Hematopoietic multipotent progenitor cell treated with erythropoietin and hydrocortisone succinate and interleukin-3 and kit ligand, for 6 days (in vitro differentiated cells): ENCODE measurements at places on chromosomes 12 and 14.
A peak's percentile ranks its signal among the peaks of the same experiment; 100 is the strongest.

DNA sequence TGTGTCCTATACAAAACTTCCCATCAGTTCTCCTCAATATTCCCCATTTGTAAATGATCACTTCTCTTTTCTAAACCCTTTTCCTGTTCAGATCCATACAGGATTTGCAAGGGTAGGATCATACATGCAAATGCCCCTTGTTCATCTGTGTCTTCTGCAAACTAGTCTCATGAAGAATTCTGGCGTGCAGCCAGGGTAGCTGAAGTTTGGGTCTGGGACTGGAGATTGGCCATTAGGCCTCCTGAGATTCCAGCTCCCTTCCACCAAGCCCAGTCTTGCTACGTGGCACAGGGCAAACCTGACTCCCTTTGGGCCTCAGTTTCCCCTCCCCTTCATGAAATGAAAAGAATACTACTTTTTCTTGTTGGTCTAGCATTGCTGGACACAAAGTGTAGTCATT lies 11.3 kb downstream of the C3AR1 start:
- peak; percentile 33 for DNase-seq

DNA sequence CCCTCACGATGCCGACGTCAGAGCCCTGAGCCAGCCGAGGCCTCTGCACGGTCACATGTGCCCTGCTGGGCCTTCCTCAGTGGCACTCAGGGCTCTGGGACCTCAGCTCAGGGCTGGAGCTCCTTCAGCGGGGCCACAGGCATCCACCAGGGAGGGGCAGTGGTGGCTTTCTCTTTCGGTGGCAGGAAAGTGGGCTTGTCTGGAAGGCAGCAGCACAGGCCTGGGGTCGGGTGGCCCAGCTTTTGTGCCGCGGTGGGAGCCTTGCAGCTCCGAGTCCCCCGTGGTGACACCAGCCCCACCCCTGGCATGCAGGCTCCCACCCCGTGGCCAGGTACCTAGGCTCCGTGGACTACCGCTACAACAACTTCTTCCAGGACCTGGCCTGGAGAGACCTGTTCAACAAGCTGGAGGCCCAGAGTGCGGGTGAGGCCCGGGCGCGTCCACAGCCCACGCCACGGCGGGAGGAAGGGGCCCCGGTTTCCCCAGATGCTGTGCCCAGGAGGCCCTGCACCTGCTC lies 14.2 kb upstream of the TEX22 start:
- DNase-seq, result no peak

DNA sequence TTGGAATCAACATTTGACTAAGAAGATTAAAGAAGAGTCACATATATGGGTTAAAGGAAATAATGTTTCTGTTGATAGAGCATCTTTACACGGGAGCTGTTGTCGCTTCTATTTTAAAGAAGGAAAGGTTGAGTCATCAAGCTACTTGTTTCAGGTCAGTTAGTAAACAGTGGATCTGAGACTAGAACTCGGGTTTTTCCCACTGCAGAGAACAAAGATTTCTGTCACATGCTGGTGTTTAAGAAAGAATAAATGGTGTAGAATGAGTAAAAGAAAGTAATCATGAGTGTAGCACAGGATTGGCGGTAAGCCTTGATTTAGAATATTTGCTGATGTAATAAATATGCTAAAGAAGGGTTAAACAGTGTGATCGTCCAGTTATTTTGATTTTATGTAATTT lies 455.5 kb downstream of the AEBP2 start:
- DNase-seq, result no peak

DNA sequence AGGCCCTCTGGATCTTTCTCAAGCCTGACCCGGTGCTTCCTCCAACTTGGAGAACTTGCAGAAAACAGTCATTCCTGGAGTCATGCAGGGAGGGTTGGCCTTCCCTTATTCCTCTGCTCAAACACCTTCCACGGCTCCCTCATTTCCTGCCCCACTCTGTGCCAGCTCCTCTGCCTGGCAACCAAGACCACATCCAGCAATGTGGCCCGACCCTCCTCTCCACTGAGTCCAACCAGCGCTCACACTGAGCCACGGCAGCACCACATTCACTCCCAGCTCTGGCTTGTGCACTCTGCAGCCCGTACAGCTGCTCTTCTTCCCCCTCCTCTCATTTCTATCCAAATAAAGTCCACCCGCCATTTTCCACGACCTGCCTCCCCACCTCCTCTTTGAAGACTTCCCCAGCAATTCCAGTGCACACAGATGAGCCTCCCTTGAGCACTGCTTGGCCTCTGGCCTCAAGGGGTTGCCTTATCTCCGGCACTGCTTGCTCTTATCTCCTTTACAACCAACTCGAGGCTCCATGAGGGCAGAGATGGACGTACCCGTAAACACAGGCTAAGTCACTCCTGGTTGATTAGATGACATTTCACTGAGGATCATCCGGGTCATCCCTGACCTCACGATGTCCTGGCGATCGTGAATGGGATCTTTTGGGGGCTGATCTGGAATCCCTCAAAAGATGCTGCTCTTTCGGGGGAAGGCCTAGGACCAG lies 5.4 kb downstream of the PGF start:
- DNase-seq, result peak; percentile 64

- DNase-seq, result no peak
Observed at GRCh38 chr12:106814714-106815113, 40.2 kb downstream of the RIC8B start.

GRCh38 chr14:28494196-28494595 lies 272.4 kb upstream of the FOXG1 start:
- DNase-seq, result no peak

GRCh38 chr12:52514471-52515318 lies 5.5 kb downstream of the KRT5 start:
- DNase-seq, result no peak

DNA sequence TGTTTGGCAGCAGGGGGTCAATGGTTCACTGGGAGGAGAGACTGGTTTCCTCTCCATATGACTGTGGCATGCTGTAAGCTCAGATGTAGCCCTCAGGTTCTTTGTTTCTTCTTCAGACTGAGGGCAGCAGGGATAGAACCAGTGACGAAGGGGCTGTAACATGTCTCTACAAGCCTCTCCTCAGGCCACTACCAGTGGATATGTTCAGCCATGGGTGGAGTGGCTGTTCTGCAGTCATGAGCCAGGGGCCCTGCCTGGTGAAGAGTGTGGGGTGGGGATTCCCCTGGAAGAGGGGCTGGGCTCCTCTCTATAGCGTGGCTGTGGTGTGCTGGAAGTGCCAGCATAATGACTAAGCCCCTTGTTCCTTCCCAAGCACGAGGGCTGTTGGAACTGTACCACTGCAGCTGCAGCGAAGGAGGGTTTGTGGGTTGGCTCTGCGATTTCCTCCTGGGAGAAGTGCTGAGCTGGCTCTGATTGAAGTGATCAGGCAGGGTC lies 55.8 kb downstream of the CMAS start:
- DNase-seq, result peak; percentile 29

GRCh38 chr14:100594625-100594951 lies 7.4 kb upstream of the BEGAIN start:
- no peak for DNase-seq

DNA sequence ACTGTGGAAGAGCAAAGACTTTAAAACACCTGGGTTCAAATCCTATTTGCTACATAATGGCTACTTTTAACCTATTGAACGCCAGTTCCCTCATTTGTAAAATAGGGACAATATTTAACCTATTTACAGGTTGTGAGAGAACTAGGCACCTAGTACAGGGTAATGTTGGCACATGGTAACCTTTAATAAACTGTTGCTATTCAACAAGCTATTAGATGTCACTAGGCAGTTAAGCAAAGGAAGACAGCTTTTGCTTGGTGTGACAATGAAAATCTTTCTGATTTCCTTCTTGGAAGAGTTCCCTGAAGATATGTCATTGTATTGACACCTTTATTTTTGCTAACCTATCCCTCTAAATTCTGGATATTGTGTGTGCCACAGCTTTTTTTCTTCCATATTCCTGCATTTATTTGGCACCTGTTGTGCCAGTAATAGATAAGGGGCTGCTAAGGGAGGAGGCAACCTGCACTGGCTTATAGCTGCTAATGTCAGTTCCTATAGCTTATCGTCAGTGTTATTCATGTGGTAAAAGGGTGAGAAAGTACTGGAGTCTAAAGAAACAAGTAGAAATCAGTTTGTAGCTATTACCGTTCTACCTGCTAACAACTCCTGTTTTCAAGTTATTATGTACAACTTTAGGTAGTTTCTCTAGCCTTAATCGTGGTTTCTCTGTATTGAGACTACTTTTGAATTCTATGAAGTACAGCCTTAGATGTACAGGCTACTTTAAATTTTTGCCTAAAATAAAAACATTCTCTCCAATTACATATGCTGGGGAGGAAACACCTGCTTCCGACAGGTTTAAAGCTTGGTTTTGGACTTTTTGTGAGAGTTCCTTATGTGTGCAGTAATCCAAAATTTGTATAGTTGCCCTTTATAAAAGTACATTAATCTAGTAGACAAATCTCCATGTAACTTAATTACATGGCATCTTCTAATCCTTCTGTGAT lies 24.3 kb downstream of the HIF1A start:
- peak; percentile 73 for DNase-seq

- no peak for DNase-seq
Observed at GRCh38 chr12:46907791-46908190, 82.0 kb upstream of the SLC38A4 start.

GRCh38 chr12:108567406-108568337 lies 5.3 kb downstream of the ISCU start:
- no peak for DNase-seq

DNA sequence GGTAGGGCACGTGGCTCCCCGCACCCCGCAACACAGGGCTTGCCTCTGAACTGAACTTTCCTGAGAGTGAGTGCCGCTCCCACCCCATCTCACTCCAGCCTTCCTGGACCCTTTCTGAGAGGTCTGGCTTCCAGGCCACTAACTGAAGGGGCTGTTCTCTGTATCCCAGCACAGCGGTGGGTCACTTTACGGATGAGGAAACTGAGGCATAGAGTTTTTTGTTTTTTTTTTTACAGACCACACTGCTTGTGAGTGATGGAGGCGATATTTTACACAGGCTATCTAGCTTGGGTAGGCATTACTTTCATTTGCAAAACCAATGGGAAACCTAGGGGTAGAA lies 1.2 kb upstream of the TGFB3 start:
- no peak for DNase-seq

GRCh38 chr14:50978529-50978871 lies 34.2 kb upstream of the PYGL start:
- no peak for DNase-seq

- no peak for DNase-seq
Observed at GRCh38 chr12:117261247-117261646, 71.0 kb upstream of the FBXO21 start.

DNA sequence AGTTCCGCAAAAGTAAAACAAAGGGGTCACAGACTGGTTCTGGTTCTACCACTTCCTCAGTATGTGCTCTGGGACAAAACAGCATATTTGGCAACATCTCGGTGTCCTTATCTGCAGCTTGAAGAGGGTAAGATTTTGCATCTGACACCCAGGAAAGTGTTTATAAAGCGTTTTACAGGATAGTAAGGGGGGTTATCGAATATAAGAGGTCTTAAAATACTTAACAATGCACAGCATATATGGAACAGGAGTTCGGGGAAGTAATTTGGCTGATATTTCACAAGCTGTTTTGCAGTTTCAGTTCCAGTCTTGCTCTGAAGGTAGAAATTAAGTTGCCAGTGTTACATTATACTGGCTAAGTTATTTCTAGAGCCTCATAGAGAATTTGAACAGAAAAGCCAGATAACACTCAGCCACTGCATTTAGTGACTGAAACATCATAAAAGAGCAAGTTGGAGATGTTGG lies 904 bp upstream of the MAP4K5 start:
- peak; percentile 75 for DNase-seq

DNA sequence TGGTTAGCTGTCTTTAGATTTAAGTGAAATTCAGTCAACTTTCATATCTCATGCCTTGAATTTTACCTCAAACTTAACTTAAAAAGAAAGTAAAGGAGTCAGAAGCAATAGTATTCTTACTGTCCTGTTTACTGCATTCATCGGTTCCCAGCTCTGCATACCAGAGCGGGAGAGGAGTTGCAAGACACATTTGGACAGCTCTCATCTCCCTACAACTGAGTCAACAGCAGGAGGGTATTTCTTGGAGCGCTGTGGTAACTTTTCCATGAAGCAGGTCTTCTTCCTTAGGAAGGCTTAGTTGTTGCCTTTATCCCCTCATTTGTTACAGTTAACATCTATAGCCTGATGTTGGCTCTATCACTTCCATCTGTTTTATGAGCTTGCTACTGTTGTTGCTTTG lies 65.1 kb downstream of the TRMT5 start:
- DNase-seq, result no peak

DNA sequence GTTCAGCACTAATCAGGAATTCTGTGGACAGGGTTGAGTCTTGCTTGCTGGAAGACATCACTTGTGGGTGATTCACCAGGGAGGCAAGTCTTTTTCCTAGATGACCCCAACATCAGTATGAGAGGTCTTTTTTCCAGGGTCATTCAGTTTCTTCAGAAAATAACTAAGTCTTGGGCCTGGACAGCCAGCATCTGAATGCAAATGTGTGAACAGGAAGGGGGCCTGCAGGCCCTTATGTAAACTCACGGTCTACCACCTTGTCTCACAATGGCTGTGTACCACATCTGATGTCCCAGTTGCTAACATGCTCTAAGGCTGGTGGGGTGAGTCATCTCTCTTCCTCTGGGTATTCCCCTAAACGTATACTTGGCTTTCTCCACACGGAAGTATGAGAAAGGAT lies 79.2 kb downstream of the HECTD4 start:
- DNase-seq, result peak; percentile 22

GRCh38 chr14:70708717-70709570 lies 67.2 kb downstream of the TTC9 start:
- no peak for DNase-seq

DNA sequence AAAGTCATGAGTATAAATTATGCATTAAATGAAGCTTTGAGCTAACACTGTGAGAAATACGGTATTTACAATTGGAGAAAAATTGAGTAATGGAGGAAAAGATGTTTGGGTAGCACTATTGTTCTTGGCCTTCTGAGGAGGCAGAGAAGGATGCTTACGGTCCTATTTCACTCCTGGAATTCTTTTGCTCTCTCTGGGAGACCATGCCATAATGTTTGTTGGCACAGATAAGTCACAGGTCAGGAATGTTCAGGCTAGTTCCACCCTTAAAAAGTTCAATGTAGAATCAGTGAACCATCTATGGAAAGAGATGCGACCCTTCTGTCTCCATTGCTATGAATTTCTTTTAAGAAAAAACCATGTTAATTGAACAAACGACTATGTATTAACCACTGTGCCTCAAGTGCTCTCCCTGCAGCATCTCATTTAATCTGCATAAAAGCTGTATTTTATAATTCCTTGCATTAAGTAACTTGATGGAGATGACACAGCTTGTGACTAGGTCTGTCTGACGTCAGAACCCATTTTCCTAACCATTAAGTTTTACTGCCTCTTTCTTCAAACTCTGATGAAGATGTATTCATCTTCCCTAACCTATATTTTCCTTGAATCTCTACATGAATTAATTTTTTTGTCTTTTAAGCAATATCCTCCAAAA lies 9.5 kb downstream of the BATF start:
- DNase-seq, result no peak

DNA sequence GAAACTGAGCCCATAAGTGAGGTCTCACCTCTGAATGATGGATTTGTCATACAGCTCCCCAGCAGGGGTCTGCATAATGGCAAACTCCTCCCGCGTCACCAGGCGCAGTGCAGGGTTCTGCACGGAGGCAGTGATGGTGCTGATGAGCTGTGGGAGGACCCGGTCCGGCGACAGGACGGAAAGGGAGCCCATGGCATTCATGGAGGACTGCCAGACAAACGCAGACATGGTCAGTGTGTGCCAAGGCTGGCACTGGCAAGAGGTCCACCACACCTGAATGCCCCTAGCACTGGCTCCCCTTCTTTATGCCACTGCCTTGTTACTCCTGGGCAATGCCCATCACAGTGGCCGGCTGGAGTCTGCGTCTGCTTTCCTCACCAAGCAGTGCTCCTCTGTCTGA lies 32.7 kb downstream of the GCN1 start:
- no peak for DNase-seq
